ENCODE measurements at places on chromosomes 5 and 9.
A peak's percentile ranks its signal among the peaks of the same experiment; 100 is the strongest.

DNA sequence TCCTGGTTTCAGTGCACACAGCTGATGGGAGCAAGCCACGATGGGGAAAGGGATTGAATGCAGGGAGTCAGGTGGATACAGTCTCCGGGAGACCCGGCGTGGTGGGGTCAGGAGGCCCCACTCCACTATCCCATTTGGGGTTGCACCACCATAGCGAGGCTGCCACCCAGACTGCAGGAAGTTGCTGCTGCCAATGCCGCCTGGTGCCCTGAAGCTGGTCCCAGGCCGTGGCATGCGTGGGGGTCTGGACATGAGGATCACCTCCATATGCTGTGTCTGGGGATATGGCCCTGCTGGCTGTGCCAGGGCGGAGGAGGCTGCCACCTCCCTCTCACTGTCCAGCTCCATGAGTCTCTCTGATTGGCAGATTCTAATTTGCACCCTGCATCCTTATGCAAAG lies 45.3 kb downstream of the COL5A1 start:
- no peak for DNase-seq

GRCh38 chr5:109099081-109099480 lies 310.7 kb downstream of the PJA2 start:
- DNase-seq = no peak

GRCh38 chr9:749716-750115 lies 91.8 kb upstream of the DMRT1 start:
- DNase-seq = no peak

- DNase-seq = peak; percentile 21
These were observed 49.3 kb upstream of the PPARGC1B start for GRCh38 chr5:149680810-149681221.

DNA sequence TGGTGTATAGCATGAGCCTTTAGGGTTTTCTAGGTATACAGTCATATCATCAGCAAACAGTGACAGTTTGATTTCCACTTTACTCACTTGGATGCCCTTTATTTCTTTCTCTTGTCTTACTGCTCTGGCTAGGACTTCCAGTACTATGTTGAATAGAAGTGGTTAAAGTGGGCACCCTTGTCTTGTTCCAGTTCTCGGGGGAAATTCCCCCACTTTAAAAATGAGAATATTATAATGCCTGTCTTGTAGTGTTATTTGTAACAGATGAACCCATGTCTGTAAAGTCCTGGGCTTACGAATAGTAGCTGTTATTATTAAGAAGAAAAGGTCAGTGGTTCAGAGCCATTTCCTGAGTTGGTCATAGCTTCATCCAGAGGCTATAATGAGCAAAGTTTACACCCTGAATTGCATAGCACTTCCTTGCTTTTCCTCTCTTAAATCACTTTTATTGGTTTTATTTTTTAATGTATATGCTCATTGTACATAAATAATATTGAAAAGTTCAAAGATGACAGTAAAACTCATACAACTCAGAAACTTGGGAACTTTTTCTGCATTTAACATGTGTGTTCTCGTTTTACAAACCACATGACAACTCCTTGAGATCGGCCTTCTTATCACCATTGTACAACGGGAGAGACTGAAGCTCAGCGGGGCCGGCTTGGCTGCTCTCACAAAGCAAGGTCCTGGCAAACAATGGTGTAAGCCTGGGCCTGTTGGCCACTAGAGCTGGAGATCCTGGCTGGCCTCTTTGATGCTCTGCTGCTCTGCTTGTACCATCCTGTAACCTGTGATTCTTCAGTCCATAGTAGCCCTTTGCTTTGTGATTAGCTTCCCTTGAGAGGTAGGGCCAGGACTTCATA lies 85.2 kb downstream of the CYFIP2 start:
- DNase-seq = no peak

GRCh38 chr5:95863383-95863757 lies 40.8 kb upstream of the GLRX start:
- no peak for DNase-seq

DNA sequence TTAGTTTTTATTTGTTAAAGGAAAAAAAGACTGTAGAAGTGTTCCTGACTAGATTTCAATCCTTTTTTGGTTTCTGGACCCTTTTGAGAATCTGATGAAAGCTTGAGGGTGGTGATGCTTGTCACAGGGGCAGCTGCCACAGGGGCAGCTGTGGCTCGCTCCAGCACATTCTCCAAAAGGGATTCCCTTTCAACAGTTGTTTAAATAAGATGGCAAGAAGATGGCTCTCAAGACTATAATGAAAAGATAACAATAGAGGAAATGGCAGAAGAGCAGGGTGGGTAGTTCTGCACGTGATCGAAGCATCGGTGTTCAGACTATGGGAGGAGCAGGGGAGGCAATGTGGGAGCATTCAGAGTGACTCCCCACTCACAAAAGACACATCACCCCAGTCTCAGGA lies 46.5 kb upstream of the TNFAIP8 start:
- no peak for DNase-seq

DNA sequence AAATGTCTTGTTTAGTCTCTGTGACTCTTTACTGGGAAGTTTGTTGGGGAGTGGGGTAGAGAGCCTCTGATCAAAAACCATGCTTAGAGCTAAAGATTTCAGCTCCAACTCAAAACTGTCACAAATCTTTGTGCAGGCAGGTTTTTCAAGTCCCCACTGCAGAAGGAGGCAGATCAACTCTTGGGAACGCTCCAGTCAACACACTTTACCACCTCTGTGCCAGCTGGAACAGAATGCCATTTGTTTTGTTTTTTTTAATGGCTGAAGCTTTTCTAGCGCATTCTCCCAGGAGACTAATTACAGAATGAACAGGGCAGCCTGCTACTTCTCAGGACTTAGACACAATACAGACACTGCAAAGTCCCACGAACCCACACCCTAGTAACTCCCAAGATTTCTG lies 17.9 kb upstream of the LHX6 start:
- DNase-seq = no peak

- no peak for DNase-seq
These were observed 6.1 kb downstream of the SLC31A2 start for GRCh38 chr9:113156880-113157279.

DNA sequence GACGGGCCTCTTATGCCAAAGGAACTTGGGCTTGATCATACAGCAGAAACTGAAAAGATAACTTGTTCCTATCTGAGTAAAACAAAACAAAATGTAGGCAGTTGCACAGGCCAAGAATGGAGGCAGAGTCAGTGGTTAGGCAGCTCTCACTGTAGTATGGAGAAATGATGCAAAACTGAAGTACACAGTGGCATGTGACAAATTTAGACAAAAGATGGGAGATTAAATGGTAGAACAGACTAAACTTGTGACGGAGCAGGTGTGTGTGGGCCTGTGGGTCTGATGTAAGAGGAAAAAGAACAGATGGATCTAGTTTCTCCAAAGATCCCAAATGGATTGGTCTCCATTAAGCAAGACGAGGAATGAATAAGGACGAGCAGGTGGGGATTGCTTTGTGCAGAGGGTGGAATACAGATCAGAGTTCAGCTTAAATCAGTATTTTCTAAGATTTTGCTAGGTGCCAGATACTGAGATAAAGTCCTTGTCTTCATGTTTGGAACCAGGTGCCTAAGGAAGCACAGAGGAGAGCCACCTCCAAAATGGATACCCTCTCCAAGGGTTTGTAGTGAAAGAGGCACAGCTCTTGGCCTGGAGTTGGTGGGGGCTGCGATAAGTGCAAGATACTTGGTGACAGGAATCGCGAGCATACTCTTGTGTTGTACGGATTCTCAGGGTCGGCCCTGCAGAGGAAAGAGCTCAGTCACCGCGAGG lies 722 bp upstream of the DCP2 start:
- no peak for DNase-seq

DNA sequence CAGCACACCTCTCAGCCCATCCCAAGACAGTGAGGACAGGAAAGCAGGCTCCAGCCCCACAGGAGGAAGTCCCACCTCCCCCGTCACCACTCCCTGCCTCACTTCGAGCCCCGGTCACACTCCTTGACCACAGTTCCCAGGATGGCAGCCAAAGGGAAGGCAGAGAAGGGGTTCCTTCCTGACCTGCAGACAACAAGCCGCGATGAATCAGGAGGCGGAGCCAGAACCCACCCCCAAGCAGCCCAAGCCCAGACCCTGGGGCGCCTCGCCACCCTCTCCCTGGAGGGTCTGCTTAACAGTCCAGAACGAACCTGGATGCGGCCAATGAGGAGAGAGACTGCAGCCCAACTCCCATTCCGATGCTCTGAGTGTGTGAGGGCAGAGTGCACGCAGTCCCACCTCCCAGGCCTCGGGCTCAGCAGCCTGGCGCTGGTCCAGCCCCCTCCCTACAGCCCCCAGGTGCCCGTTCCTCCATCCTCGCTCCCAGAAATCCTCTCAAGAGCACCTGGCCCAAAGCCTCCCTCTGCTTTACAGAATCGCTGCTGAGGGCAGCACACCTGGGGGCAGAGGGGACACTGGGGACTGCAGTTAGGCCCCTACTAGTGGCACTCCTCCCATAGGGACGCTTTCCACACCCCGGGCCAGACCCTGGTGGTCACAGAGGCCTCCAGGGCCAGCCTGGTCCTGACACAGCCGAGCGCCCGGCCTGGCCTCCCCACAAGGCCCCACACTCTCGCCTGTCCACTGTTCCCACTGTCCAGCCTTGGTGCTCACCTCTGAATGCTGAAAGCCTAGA lies 69.6 kb upstream of the LRRTM2 start:
- DNase-seq = no peak

DNA sequence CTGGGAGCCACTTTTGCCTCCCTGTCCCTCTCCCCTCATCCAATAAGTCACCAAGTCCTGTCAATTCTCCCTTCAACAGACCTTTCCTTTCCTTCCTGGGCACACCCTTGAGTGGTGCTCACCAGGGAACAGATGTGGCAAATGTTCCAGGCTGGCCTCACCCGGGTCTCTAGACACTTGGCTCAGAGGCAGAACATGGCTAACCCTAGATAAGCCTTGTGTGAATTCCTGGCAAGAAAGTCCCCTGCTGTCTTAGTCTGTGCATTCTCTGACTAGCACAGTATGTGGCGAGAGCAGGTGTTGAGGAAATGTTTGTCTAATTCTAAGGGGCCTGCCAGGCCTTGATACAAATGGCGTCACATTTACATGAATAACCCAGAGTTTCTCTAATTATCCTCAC lies 41.2 kb upstream of the PTGS1 start:
- no peak for DNase-seq

GRCh38 chr9:109328978-109329637 lies 8.2 kb upstream of the EPB41L4B start:
- DNase-seq = no peak

DNA sequence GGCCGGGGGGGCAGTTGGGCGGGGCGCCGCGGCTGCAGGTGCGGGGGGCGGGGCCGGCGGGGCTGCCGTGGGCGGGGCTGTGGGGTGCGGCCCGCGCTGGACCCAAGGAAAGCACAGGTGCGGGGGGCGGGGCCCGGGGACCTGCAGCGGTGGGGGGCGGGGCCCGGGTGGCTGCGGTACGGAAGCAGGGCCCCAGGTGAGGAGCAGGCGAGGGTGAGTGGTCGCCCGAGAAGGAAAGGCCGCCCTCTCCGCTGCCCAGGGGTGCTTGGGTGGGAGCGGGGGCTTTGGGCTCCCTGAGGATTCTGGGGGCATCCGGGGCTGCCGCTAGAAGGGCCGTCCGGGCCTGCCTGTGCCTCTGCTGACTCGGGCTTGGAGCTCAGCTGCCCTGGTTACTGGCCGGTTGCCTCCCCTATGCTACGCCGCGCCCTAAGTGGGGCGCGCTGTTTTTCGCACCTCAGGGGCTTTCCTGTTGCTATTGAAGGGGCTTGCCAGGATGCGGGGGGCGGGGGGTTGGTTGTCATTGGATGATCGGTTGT lies 767 bp downstream of the RALGPS1 start:
- no peak for DNase-seq

DNA sequence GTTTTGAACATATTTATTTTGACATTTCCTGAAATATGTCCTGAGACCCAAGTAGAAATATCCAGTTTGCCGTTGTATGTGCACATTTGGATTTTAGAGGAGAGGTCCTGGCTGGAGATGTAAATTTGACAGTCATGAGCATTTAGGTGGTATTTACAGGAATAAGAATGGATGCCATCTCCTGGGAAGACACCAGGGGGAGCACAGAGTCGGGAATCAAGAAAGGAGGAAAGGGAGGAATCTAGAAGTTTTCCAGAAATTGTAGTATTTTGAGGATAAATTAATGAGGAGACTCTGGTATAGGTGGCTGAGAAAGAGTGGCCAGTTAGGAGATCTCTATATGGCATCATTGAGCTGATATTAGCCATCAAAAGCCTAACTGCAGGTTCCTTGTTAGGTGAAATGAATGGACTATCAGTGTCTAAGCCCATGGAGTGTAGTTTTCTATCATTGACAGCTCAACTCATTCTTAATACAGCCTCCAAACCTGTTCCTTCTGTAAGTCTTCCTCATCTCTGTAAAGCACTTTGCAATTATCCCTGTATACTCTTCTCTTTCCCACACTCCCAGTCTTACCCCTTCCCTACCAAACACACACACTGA lies 7.2 kb downstream of the GAPT start:
- DNase-seq = no peak

- no peak for DNase-seq
These were observed 514.1 kb upstream of the MEF2C start for GRCh38 chr5:89397096-89397495.

- DNase-seq = no peak
These were observed 8.9 kb upstream of the C5orf58 start for GRCh38 chr5:170223906-170224305.

- no peak for DNase-seq
These were observed 215.8 kb downstream of the LRRC70 start for GRCh38 chr5:62794456-62794855.

DNA sequence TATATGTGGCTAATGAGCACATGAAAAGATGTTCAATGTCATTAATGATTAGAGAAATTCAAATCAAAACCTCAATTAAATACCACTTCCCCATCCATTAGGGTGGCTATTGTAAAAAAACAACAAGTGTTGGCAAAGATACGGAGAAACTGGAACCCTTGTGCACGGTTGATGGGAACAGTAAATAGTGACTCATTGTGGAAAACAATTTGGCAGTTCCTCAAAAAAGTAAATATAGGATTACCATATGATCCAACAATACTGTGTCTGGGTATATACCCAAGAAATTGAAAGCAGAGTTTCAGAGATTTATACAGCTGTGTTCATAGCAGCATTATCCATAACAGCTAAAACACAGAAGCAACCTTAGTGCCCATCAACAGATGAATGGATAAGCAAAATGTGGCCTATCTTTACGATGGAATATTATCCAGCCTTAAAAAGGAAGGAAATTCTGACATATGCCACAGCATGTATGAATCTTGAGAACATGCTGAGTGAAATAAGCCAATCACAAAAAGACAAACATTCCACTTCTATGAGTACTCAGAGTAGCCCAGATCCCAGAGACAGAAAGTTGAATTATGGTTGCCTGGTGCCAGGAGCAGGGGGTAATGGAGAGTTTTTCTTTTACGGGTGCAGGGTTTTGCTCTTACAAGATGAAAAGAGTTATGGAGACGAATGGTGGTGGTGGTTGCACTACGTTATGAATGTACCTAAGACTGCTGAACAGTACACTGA lies 41.4 kb upstream of the LRRC14B start:
- DNase-seq = no peak

DNA sequence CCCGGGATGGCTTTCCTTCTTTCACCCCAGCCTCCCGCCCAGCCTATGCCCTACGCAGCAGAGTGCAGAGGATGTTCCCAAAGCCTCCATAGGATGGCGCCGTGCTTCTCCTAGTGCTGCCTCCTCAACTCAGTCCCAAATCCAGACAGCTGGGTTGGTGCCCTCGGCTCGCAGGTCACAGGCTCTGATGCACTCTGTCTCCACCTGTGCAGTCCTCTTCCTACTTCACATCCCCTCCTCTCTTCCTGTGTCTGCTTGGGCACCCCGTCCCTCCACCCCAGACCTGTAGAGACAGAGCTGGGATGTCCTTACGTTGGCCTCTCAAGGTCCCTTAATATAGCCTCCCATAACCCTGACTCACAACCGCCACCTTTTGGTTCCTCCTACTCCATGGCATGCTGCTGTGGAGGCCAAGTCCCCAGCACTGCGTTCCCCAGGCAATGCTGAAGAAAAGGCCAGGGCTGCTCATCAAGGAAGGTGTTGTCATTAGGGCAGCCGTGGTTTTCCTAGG lies 314.4 kb downstream of the GADD45G start:
- DNase-seq = peak; percentile 39
